ENCODE measurements at places on chromosomes 11 and 22.
A peak's percentile ranks its signal among the peaks of the same experiment; 100 is the strongest.

DNA sequence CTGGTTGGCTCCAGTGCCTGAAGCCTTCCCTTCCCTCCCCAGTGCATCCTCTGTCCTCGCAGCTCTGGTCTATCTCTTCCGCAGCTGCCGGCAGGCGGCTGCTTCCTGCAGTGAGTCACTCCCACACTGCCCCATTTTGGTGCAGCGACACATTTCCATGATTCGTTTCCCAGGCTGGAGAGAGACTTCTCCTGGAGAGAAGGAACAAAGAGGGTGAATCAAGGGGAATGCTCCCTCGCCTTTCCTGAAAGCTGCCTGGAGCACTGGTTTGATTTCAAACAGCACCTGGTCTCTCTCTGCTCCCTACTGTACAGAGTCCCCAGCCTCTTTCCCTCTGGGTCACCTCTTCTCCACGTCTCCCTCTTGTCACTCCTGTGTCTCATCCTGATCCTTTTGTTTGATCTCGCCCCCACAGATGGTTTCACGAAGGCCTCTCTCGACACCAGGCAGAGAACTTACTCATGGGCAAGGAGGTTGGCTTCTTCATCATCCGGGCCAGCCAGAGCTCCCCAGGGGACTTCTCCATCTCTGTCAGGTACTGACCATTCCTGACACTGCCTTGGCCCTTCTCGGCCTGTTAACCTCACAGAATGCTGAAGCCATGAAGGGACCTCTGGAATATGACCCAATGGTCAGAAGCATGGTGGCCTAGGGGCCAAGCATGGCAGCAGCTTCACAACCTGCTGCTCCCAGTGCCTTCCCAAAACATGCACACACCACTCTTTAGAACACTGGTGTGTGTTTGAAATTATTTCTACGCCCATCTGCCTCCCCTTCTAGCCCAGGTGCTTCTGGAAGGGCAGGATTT lies at the start of gene TMA7B:
TSS of gene TMA7B (plus strand) at position 758 of the 808 bp plus-strand sequence. CDS start 3,978 bp downstream, outside the sequence.
- peak; percentile 74 for DNase-seq

- no peak for DNase-seq
These were observed 1.5 kb downstream of the A4GALT start for GRCh38 chr22:42719133-42719532.

DNA sequence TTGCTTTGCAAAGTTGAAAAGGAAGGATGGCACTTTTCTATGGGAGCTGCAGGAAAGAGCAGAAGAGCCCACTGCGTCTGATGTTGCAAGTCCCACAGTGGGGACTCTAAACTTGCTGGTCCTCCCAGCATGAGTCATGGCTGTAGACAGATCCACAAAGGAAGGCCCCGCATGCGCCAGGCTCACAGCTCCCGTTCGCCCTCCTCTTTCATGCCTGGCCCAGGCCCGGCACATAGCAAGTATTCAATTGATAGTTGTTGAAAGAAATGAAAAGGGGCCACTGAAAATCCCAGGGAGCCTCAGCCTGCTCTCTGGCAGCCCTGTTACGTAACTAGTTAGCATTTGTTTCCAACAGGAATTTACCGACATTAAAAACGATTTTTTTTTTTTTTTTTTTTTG lies 18.9 kb downstream of the AP1B1 start:
- no peak for DNase-seq

GRCh38 chr11:119388103-119388502 lies 6.6 kb upstream of the USP2 start:
- DNase-seq = no peak

GRCh38 chr11:12077535-12078280 lies 32.7 kb upstream of the MICAL2 start:
- DNase-seq = no peak

- no peak for DNase-seq
These were observed 385.4 kb downstream of the TMEM135 start for GRCh38 chr11:87423161-87423560.

DNA sequence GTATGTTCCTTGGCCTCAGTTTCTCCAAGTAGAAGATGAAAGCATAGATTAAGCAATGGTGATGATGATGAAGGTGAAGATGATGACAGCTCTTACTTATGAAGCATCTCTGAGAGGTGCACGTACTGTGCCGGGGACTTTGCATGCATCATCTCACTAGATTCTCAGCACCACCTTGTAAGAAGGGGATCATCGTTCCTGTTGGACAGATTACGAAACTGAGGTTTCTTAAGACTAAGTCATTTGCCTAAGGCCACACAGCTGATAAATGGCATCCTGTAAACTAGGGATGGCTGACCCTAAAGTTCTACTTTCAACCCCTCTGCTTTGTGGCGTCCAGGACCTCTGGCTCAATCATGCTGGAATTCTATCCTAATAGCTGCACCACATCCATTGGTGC lies 8.7 kb downstream of the MS4A15 start:
- no peak for DNase-seq

DNA sequence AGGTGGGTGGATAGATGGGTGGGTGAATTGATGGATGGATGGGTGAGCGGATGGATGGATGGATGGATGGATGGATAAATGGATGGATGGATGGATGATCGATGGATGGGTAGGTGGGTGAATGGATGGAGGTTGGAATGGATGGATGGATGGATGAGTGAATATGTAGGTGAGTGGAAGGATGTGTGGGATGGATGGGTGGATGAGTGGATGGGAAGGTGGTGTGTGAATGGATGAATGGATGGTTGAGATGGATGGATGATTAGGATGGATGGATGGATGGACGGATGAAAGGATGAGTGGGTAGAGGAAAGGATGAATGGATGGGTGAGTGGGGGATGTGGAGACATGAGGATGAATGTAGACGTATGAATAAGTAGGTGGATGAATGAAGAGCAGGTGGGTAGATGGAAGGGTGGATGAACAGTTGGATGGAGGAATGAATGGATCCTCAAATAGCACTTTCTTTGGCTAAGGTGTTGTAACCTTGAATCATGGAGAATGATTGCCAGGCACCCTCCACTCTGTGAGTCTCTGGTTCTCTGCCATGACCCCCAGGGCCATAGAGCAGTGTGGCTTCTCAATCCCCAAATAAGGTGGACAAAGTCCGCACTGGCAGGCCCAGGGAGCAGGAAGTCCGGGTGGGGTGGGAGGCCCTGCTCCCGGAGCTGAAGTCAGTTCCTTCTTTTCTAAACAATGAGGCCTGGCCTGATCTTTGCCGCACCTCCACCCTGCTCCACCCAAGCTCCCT lies 36.9 kb downstream of the IGF2 start:
- no peak for DNase-seq

DNA sequence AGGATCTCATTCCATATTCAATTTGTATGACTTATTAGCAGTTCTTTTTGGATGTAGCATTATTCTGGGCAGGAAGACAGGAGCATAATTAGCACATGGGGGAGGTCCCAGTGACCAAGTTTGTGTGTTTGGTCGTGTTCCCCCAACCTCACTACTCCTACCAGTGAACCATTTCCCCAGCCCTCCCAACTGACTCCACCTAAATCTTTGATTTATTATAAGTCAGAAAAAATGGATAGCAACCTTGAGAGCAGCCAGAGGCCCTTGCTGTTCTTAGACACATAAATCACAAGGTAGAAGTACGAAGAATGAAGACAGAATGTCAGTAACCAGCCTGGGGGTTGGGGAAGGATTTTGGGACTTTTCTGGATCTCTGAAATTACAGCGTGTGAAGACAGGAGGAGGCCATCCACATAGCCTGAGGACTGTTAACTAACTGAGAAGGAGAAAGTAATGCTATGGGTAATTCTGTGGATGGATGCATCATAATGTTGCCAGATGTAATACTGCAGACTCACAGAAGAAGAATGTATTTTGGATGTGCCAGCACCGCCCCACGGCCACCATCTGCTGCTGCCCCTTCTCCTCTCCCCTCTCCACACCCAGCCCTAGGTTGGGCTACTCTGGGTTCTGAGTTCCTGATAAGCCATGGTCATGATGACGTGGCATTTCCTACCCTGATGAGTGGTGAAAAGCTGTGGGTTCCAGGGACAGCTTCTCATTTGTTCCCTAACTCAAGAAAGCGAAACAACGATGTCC lies 124.3 kb upstream of the TTC12 start:
- no peak for DNase-seq

- no peak for DNase-seq
These were observed 146.7 kb downstream of the LDLRAD3 start for GRCh38 chr11:36090356-36091109.

GRCh38 chr22:42641801-42642413 lies 1.5 kb upstream of the ATP5MGL start:
- DNase-seq = no peak

DNA sequence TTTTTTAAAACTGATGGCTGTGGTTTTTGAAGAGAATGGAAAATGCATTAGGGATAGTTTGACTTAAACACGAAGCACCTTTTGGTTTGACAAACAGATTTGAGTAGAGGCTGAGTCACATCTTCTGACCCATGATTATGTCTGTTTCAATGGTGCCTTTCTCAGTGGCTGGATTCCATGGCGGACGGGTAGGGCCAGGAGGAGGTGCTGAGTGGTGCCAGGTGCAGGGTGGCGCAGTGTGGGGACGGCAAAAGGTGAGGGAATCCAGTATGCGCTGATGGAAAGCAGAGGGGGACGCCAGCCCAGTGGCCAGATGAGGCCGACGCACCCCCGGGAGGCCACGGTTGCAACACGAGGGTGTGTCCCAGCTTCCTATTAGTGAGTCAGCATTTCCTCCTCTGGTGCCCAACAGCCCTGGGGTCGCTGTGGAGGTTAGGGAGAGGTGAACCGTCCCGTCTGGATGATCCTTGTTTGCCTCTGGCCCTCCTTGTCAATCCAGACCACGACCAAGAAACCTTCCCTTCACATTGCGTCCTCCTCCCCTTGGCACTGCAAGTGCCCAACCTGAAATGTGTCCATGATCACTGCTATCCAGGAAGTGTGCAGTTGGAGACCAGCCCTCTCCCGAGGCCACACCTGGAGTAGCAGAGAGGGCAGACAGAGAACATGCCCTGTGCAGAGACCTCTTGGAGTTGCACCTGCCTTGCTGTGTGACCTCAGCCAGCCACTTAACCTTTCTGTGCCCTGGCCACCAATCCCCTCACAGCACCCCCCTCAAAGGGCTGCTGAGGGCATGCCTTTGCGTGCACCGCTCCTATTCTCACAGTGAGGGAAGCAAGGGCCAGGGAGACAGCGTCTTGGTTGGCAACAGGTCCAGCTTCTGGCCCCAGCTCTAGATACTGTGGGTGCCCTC lies 32.5 kb upstream of the ATXN10 start:
- DNase-seq = peak; percentile 54

GRCh38 chr11:119704849-119705248 lies 24.2 kb downstream of the NECTIN1 start:
- no peak for DNase-seq

DNA sequence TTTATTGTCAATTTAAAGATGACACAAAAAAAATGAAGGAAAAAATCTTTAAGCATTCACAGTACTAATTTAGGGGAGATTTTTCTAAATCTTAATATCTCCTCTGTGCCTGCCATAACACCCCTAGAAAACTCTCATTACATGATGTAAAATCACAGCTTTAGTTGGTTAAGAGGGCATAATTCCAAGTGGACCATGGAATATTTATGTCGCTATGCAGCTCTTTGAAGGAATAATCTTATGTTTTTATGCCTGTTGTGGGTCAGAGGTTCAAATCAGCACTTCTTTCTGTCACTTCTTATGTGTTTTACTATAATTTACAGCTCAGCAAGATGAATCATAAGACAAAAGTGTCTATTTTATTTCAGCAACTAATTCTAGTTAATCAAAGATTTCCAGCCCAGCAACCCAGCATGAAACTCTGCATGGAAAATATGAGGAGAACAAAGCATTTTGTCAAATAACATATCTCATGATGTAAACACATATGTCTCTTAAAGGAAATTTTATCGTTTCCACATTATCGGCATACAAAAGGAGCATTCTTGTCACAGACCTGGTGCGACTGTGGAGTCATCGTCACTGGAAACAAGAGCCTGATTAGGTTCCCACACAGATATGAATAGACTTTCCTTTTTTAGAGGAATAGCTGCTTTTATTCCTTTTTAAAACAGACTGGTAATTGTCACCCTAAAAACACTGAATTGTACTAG lies 274.8 kb downstream of the SOX6 start:
- DNase-seq = no peak

- DNase-seq = no peak
These were observed 230.4 kb downstream of the BUD13 start for GRCh38 chr11:116542406-116542805.

GRCh38 chr11:115792903-115793302 lies 288.7 kb upstream of the CADM1 start:
- DNase-seq = no peak

DNA sequence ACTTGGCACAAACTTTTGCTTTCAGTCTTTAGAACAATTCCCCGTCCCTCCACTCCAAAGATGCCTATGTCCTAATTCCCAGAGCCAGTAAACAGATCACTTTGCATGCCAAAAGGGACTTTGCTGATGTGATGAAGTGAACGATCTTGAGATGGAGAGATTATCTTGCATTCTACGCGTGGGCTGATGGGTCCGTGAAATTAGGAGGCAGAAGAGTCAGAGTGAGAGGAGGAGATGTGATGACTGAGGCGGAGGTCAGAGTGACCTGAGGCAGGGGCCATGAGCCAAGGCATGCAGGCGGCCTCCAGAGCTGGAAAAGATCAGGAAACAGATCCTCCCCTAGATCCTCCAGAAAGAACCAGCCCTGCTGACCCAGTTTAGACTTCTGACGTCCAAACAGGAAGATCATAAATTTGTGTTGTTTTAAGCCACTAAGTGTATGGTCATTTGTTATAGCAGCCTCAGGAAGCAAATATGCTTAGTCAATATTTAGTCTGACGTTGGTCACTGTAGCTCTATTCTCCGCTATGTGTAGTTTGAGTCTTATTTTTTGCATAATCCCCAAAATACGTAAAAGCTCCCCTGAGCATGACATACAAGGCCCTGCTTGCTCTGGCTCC lies 76.0 kb upstream of the TIMP3 start:
- no peak for DNase-seq

- DNase-seq = no peak
These were observed 277.8 kb upstream of the B3GAT1 start for GRCh38 chr11:134689886-134690285.

DNA sequence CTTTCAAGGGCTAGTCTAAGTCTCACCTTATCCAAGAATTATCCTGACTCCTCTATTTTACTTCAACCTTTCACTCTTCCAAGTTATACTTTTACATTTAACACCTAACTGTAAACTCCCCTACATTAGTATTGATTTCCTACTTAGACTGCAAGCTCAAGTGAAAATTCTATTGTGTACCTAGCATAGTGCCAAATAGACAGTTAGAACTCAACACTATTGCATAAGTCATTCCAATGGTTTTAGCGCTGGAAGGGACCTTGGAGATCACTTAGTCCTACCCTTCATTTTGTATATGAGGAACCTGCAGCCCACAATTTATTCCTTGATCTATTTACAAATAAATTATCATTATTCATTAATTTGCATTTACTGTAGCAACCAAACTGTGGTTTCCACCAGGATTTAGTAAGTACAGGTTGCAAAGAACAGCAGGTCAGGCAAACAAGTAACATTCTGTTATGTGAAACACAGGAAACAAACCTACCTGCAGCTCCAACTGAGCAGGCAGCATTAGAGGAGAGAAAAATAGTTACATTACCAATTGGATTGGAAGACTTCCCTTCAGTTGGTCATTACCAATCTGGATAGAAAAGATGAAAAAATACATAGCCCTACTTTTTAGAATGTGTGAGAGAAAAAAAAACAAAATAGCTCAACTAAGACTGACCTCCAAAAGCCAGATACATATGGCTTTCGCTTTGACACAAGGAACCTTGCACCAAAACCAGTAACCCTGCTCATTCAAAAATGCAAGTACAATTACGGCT lies 33.7 kb upstream of the NFRKB start:
- no peak for DNase-seq

GRCh38 chr22:38826386-38826785 lies 17.4 kb downstream of the NPTXR start:
- DNase-seq = no peak
